ENCODE measurements at places on chromosomes 4 and X.

- DNase-seq, result peak; percentile 20
Observed at GRCh38 chr4:6092971-6093370, 74.7 kb upstream of the C4orf50 start.

GRCh38 chrX:143648705-143649104 lies 12.8 kb upstream of the SLITRK4 start:
- peak; percentile 23 for DNase-seq

- DNase-seq, result no peak
Observed at GRCh38 chr4:76296286-76296820, 10.2 kb upstream of the STBD1 start.

DNA sequence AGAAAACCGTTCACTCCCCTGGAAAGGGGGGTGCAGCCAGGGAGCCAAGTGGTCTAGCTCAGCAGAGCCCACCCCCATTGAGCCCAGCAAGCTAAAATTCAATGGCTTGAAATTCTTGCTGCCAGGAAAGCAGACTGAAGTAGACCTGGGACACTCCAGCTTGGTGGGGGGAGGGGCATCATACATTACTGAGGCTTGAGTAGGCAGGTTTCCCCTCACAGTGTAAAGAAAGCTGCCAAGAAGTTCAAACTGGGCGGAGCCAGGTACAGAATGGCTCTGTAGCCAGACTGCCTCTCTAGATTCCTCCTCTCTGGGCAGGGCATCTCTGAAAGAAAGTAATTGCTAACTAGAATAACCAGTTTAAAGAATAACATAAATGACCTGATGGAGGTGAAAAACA lies 372.3 kb upstream of the F9 start:
- no peak for DNase-seq

- no peak for DNase-seq
Observed at GRCh38 chr4:110449947-110450346, 26.0 kb upstream of the ENPEP start.

- DNase-seq, result peak; percentile 44
Observed at GRCh38 chrX:136200466-136200865, 50.7 kb downstream of the MAP7D3 start.

GRCh38 chr4:73998040-73999011 lies at the start of gene CXCL5:
TSS of gene CXCL5 (minus strand) at chr4:73998677. CDS start at chr4:73998581, 96 bp downstream.
- DNase-seq, result no peak

DNA sequence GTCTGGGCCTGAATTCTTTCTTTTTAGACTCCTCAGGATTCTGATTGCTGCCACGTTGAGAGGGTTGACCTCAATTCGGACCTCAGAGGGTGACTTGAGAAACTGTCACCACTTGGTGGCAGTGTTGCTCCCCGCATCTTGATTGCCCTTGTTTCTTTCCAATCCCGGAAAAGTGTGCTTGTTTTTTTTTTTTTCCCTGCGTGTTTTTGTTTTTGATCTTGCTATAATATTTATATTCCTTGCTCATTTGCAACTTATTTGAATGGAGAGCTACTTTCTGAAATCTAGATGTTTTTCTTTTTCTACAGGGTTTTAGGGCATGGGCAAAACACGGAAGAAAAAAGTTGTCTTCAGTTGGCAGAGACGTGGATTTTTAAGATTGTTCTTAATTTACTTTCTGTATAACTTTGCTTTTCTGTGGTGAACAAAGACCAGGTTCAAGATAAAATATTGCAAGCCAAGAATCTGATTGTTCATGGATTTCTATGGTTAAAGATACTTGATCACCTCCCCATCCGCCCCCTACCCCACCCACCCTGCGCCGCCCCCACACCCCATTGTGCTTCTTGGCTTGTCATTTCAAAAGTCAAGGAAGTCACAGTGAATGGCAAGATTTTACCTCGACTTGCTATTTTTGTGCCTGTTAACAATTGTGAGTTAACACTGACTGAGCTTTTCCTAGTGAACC lies 102.0 kb downstream of the PTTG2 start:
- peak; percentile 80 for DNase-seq

DNA sequence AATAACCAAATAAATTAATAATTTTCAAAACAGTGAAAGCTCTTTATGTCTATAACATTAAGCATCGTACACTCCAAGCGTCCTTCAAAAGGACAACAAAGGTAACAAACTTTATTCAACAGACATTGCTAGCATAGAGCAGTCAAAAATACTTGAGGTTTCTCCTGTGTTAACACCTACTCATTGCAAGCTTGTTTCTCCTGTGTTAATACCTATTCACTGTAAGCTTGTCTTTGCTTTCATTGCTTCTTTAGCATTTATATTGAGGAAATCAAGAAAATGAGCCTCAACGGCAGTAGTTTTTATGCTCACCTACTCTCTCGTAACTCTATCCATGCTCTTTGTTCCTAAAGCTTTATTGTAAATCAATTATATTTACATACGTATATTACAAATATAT lies 3.5 kb downstream of the SPOCK3 start:
- no peak for DNase-seq

- DNase-seq, result no peak
Observed at GRCh38 chrX:274904-275475, 6.2 kb upstream of the PLCXD1 start.

- no peak for DNase-seq
Observed at GRCh38 chr4:41643331-41643730, 105.2 kb downstream of the PHOX2B start.
